Head of caudate nucleus (tissue), 42 donors: ENCODE measurements at places on chromosomes 3 and 15.

DNA sequence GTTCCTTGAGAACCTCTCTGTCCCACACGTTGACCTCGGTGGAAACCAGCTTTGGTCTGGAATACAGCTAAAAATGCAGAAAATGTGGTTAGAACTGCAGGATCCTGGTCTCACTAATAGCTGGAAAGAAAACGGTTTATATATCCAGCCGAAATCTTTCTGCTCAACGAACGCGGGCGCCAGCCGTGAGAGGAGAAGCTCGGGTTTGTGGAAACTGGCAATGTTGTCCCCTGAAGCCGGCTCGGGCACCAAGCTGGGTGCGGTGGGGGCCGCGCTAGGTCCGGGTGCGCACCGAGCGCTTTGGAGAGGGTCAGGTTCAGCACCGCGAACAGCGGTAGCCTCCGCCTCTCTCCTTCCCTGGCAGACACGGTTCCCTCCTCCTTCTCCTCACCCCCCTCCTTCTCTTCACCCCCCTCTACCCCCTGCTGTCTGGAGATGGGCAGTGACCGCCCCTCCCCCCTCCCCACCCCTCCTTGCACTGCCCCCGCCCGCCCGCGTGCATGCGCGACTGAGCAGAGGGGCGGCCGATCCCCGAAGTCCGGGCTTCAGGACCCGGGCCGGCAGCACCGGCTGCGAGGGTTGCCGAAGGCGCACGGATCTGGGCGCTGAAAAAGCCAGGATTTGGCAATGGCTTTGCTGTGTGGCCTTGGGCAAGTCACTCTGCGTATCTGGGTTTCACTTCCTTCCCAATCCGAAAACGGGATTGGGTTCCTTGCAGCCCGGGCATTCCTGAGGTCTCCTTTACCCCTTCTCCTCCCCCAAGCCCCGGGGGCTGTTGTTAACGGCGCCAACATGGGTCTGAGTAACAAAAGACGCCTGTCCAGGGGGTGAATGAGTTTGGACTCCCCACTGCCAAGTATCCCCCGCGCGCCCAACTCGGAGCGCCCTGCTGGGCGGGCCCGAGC lies at the start of gene SKOR1:
Gene SKOR1, plus strand, starts transcription at position 534 of the 905 bp plus-strand sequence. Its CDS starts 94 bp downstream, at position 628.
- DNase-seq: no peak

DNA sequence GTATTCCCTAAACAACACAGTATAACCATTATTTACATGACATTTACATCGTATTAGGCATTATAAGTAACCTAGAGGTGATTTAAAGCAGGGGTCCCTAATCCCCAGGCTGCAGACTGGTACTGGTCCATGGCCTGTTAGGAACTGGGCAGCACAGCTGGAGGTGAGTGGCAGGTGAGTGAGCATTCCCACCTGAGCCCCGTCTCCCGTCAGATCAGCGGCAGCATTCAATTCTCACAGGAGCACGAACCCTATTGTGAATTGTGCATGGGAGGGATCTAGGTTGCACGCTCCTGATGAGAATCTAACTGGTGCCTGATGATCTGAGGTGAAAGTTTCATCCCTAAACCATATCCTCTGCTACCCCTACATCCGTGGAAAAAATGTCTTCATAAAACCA lies 138.2 kb downstream of the ATP10A start:
- no peak for DNase-seq

DNA sequence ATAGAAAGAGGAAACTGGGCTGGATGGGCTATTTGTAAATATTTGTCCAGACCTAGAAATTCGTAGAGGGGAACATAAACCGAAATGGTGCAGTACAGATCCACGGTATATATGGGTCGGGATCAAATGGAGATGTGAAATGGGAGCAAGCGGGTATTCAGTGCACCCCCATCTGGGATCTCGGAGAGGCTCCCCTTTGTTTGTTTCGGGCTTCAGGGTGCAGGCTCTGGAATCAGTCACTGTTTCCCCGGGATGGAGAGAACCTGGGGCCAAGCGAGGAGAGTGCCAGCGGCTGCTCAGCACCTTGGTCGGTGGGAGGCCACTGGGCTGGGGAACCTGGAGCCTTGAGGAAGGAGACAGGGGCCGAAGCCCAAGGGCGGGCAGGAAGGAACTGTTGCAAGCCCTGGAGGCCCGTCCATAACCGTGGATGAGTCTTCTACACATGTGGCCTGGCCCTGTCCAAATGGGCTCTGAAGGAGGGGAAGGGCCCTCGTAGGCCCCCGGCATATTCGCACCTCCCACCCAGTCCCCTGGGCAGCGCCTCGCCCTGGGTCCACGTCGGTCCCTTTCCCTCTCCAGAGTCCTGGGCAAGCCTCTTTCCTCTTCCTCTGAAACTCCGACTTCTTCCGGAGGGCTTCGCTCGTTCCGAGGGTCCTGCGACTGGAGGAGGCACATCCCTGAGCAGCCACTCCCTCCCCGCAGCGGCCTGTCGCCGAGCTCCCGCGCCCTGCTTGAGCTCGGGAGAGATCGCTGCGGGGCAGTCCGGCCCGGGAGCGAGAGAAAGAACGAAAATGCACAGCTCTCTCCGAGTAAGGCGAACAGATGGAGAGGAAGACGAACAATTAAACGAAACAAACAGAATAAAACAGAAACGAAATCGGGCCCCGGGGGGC lies 3.0 kb downstream of the ISL2 start:
- DNase-seq: no peak

GRCh38 chr3:70310809-70311208 lies 1.6 kb downstream of the MDFIC2 start:
- DNase-seq: no peak

GRCh38 chr3:69273896-69274295 lies 112.0 kb downstream of the FRMD4B start:
- DNase-seq: no peak

- DNase-seq: no peak
Observed at GRCh38 chr3:58383476-58383875, 50.2 kb downstream of the PDHB start.

- no peak for DNase-seq
Observed at GRCh38 chr3:78967061-78967460, 800.7 kb downstream of the ROBO1 start.
